ENCODE measurements at places on chromosomes 2 and 18.
A peak's percentile ranks its signal among the peaks of the same experiment; 100 is the strongest.

DNA sequence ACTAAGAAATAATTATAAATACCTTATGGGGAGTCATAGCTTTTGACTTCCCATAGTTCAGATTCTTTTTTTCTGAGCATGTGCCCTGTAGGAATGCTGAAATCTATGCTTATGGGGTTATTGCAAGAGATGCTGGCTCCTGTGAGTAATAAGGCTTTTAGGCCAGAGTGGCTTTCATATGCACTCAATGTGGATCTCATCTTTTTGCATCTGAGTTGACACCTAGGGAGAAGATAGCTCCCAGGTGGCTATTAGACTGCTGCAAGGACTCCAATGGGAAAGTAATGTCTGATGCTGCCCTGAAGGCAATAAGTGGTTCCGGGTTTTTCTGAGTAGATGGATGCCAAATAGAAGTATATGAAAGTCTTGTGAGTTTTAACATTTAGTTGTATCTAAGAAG is 21.0 kb downstream of the DNAH6 start:
- no peak for DNase-seq

DNA sequence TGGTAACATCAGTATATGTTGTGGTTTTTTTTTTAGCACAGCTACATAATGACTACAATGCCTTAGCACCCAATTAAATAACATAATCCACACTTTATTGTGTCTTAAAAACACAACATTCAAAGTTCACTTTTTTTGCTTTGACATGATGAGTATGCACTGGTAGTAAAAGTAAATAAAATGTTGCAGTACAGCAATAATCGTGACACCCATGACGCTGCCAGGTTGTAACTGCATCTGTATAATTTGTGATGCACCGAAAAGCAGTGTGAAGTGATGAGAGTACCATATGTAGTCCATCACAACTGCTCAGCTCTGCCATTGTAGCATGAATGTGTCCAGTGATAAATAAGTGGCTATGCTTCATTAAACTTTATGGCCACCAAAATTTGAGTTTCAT is 15.7 kb downstream of the PPP1CB start:
- DNase-seq: no peak

DNA sequence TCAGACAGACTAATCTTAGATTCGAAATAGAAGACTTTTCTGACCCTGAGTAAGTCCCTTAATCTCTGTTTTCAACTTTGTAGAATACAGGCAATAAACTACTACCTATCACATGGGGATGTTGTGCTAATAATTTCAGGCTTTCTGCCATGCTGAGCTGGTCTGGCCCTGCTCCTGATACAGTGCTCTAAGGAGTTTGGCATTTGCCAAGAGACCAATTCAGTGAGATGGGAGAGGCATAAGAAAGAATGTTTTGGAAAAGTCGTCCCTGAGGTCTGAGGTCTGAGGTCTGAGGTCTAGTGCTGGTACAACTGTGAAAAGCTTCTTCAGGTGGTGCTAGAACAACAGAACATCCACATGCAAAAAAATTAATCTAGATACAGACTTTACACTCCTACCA is 35.9 kb upstream of the SP3 start:
- DNase-seq: no peak

GRCh38 chr2:220332886-220333285 is 705.5 kb downstream of the SLC4A3 start:
- DNase-seq: no peak

- no peak for DNase-seq
Observed at GRCh38 chr18:5389356-5389755, 93.8 kb upstream of the ZBTB14 start.

DNA sequence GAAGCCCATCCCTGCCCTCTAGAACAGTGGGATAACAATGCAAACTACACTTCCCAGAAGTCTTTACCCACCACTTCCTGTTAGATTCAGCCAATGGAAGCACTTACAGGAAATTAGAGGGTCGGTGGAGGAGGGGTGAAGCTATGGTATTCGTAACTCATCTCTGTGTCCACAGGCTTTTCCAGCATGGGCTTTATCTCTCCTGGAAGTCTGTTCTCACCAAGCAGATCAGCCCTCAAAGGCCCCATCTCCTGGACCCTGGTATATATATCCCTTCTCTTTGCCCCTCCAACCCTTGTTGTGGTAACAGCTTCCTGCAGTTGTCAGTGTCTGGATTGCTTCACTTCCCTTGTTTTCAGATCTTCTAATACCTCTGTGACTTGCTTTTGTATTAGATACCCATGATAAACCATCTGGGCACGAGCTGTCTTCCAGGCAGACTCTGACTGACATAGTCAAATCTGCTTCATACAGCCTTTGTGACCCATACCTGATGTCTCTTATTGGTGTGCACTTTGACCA is 475.0 kb upstream of the POU3F3 start:
- no peak for DNase-seq

DNA sequence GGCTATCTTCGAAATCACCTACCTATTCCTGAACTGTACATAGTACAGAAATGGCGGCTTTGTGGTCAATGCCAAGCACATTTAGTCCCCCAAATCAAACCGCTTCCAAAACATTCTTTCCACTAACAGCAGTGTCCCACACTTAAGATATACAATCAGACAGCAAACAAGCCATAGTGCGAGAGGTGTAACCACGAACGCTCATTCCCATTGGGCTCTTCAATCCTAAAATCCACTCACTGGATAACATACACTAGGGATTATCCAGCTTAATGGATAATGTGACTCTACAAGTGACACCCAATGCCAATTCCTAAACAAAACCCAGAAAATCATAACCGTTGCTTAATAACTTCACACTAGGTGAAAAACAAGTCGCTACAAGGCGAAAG is 2.0 kb downstream of the XPO1 start:
- no peak for DNase-seq

- no peak for DNase-seq
Observed at GRCh38 chr2:53353135-53354114, 414.2 kb upstream of the CHAC2 start.

DNA sequence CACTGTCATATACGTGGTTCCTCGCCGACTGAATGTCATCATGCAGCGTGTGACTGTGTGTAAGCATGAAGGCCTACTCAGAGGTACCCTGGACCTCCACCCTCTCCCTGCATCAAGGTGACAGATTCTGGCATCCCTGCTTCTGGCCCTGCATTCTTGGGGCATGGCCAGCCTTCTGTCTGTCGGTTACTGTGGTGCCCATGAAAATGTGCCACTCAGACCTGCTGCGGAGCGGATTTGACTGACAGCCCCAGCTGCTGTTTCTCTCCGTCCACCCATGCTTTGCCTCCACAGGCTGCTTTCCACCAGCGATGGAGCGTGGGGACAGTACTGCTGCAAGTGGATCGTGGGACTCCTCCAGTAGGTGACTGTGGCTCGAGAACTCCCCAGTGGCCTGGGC is 9.6 kb downstream of the TMEM177 start:
- DNase-seq: no peak

DNA sequence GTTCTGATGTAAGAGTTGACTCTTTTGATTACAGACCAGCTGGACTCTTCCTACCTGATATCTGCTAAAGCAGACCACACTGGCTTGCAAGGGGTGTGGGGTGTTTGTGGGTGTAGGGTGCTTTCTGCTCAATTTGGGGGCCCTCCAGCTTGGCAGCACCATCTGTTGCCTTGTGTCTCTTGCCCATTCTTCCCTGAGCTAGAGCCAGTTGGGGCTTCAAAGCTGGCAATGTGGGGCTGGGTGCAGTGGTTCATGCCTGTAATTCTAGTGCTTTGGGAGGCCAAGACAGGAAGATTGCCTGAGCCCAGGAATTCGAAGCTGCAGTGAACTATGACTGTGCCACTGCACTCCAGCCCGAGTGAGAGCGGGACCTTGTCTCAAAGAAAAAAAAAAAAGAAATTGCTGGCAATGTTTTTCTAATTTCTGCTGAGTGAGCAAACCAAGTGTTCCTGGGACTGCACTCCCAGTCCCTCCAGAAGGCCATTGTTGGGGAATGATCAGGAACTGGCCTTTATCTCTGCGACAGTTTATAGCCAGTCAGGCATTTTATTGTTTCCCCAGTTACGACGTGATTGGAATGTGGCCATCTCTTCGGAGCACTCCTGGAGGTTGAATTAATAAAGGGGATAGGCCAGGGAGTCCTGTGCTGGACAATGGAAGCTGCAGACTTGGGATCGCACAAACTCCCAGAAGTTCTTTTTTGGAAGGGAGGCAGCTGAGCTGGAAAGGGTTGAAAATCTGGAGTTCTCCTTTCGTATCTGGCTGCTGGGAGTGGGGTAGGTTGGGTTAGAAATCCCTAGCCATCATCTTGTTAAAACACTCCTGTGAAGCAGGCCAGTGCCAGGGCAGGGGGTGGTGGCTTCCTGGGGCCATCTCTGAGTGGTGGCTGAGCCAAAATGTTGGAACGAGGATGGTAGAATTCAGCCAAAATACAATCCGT is 57.2 kb downstream of the LIPG start:
- no peak for DNase-seq

DNA sequence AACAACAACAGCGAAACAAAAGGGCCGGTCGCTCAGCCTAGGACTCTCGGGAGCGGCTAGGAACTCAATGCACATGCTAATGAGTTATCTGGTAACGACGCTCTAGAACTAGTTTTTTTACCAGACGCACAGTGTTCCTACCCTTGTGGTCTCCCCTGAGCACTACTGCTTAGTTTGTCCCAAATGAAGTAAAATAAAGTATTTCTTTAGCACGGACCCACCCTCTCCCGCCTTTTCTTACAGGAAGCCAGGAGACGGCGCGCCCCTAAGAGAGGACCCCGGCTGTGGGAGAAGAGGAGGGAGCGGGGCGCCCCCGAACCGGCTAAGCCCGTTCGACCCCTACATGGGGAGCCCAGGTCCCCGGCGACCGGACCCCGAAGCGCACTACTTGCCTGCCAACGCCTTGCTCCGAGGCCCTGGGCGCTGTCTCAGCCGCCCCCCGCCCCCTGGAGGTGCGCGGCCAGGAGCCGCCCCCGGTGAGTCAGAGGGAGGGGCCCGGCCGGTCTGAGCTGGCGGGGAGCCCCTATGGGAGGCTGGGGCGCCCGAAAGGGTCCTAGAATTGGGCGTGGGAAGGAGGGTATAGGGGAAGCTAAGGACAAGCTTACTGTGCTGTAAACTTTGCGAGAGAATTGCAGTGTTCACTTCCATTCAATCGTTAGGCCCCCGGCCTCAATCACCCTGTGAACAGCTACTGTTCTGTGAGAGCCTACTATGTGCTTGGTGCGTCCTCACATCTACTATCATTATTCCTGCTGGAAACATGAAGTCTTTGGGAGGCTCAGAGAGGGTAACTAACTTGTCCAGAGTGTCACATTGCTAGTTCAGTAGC is 3.6 kb upstream of the CAPG start:
- DNase-seq: peak; percentile 29

DNA sequence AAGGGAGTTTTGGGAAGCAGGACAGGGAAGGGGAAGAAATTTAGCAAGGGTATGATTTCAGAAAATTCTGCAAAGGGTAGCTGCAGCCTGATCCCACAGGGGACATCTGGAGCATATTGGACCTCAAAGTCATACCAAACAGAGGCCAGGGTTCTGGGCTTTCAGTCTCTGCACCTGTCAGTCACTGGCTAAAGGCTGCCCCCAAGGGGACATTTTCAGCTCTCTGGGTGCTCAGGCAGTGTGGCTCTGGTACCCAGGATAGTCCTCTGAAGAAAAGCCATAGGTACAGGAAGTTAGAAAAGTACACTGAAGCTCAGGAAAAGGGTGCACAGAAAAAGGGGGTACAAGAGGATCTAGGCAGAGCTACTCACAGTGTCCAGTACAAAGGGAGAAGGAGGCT is 149.2 kb downstream of the INSIG2 start:
- no peak for DNase-seq

DNA sequence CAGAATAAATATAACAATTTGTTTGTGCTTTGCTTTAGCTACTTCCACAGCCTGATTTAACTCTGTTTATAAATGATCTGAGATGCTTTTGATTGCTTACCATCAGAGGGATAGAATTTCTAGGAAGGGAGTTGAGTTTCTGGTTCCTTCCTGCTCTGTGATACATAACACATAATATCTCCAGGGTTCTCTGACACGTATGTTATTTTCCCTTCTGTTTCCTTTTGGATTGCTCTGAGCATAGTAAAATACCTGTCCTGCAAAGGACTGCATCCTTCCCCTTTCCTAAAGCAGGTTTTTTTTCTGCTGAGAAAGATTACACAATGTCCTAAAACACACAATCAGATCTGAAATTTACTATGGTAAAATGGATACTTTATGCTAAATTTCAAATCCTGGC is 76.1 kb downstream of the CABYR start:
- DNase-seq: no peak

DNA sequence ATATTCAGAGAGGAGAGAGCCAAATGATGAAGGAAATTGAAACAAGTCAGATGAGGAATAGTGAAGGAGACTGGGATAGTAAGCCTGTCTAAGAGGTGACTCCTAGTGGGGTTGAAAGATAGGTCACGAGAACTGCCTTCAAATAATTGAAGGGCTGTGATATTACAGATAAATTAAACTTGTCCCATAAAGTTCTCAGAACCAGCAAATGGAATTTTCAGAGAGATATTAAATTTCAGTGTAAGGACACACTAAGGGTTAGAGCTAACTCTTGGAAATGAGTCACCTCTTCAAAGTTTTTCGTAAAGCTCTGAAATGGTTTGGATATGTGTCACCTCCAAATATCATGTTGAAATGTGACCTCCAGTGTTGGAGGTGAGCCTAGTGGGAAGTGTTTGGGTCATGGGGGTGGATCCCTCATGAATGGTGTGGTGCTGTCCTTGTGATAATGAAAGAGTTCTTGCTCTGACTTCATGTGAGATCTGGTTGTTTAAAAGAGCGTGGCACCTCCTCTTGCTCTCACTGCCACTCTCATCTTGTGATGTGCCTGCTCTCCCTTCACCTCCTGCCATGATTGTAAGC is 87.3 kb downstream of the BABAM2 start:
- no peak for DNase-seq

Data from stimulated activated CD4-positive, alpha-beta T cell treated with anti-CD3 and anti-CD28 coated beads, TNF-alpha, amount 100 ng/mL, for 4 hours (primary cell).